Pancreas (tissue), 10 donors: ENCODE measurements at places on chromosomes 4 and X.

- DNase-seq, result no peak
Observed at GRCh38 chrX:69919749-69920148, 130.0 kb downstream of the AWAT2 start.

DNA sequence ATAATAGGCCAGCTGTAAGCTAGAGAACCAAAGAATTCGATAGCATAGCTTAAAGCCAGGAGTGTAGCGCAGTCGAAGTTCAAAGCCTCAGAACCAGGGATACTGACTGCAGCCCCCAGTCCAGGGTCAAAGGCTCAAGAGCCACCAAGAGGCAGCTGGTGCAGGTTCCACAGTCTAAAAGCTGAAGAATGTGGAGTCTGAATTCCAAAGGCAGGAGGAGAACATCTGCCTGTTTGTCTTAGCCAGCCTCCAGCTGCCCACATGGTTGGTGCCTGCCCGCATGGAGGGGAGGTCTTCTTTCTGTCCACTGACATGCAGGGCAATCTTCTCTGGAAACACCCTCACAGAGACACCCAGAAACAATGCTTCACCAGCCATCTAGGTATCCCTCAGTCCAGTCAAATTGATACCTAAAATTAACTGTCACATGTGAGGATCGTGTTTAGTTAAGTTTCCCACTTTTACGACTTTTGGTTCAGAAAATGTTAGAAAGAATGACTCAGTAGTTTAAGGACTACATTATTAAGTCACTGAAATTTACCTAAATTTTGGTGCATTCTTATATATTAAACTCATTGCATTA is 52.8 kb upstream of the RHOH start:
- no peak for DNase-seq

DNA sequence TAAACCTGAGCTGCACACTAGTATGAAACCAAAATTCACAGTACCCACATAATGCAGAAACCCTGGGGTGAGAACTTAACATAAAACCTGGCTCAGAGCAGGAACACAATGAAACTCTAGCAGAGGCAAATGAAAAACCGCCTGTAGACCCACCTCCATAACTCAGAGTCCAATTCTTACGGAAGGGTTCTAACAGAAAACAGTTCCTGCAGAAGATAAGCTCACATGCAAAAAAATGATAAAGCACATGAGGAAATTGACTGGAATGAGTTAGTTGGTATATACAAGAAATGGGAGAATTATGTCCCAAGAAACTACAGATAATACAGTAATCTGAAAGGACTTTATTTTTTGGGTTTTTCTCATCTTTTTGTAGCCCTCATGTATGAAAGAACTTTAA is 14.7 kb downstream of the RTL9 start:
- no peak for DNase-seq

- DNase-seq, result no peak
Observed at GRCh38 chrX:129723511-129723910, 15.3 kb upstream of the XPNPEP2 start.

DNA sequence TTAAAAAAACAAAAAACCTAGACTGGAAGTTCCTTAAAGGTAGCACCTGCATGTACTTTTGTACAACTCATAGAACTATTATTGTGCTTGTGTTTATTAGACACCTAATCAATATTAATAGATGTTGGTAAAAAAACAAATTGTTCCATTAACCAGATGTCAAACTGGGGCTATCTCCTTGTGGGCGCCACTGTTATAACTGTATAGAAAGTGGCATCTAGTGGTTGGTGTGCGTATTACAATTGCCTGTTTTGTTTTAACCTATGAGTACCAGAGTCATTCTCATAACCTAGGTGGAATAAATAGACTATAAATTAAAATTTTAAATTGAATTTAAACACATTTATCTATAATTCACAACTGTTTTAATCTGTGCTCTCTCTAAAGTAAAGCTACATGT is 97.4 kb downstream of the COL4A5 start:
- DNase-seq, result no peak

DNA sequence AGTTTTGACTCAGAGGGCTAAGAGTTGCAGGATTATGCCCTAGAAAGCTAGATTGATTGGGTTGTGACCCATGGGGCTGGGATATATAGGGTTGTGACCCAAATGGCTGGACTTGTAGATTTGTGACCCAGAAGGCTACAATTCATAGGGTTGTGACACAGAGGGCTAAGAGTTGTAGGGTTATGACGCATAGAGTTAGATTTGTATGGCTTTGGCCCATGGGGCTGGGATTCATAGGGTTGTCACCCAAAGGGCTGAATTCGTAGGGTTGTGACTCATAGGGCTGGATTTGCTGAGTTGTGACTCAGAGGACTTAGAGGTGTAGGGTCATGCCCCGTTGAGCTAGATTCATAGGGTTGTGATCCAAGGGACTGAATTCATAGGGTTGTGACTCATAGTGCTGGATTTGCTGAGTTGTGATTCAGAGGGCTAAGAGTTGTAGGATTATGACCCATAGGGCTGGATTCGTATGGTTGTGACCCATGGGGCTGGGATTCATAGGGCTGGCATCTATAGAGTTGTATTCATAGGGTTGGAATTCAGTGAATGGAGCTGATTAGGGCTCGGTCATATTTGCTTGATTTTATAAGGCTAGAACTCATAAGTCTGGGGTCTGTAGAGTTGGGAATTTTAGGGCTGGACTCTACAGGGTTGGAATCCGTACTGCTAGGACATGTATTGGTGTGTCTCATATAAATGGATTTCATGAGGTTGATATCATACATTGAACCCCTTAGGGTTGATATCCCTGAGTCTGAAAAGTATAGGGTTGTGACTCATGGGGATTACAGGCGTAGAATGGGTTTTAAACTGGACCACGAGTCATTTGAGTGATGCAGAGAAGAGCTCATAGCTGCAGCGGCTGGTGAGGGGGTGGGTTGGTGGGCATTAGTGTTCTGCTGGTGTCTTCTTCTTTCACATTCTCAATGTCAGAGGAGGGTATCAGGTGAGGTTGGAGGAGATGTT is 125.7 kb downstream of the CRLF2 start:
- no peak for DNase-seq

DNA sequence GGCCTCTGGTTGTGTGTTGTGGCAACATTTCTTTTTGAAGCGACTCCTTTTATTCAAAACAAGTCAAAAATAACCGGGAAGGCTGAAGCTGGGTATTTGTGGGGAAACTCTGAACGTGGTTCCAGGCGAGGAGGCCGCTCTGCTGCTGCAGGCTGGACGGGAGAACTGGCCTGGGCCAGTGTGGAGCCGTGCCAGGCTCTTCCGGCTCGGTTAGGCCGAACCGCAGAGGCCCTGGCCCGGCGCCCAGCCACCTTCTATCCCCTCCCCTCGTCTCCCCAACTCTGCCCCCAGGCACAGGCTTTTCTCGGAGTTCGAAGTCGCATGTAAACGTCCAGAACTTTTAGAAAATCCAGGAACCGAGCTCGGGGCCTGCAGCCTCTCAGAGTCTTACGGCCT is 2.4 kb upstream of the BCOR start:
- DNase-seq, result peak; percentile 56

- DNase-seq, result no peak
Observed at GRCh38 chr4:25883565-25883964, 20.8 kb upstream of the SEL1L3 start.

DNA sequence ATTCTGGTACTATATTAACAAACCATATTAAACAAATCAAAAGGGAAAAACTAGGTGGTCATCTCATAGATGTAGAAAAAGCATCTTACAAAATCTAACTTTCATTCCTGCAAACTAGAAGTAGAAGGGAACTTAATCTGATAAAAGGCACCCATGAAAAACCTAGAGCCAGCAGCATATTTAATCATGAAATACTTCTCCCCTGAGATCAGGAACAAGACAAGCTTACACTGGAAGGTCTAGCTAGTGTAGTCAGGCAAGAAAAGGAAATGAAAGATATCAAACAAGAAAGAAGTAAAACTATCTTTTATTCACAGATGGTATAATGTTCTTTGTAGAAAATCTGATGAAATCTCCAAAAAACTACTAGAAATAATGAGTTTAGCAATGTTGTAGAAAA is 41.2 kb downstream of the ATP10D start:
- DNase-seq, result no peak

GRCh38 chrX:95290455-95290854 is 1394.2 kb upstream of the DIAPH2 start:
- no peak for DNase-seq

DNA sequence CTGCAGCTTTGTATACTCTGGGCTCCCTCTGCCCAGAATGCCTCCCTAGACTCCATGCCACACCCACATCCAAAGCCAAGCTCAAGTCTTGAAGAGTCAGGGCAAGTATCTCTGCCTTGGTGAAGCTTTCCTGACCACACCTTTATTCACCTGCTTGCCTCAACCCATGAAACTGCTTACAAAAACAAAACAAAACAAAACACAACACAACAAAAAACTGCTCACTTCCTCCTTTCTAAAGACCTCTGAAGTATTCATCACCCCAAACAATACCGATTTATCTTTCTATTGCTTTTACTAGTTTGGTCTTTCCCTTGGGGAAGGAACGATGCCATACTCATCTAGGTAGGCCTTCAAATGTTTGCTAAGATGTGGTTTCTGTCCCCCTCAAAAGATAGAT is 45.0 kb downstream of the TMEM165 start:
- no peak for DNase-seq

DNA sequence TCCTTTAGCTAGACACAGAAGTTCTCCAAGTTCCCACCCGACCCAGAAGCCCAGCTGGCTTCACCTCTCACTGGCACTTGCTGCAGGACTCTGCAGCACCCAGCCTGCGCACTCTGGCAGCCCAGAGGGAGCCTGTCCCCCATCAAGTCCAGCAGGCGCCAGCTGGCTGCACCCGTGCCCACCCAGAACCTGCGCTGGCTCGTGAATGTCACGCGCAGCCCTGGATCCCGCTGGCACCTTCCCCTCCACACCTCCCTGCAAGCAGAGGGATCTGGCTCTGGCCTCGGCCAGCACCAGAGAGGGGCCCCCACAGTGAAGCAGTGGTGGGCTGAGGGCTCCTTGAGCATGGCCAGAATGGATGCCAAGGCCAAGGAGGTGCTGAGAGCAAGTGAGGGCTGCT is 187.6 kb upstream of the HAND2 start:
- no peak for DNase-seq

- DNase-seq, result no peak
Observed at GRCh38 chr4:113691676-113692075, 69.9 kb downstream of the CAMK2D start.

GRCh38 chrX:40821780-40822179 is 86.4 kb upstream of the MED14 start:
- DNase-seq, result no peak

DNA sequence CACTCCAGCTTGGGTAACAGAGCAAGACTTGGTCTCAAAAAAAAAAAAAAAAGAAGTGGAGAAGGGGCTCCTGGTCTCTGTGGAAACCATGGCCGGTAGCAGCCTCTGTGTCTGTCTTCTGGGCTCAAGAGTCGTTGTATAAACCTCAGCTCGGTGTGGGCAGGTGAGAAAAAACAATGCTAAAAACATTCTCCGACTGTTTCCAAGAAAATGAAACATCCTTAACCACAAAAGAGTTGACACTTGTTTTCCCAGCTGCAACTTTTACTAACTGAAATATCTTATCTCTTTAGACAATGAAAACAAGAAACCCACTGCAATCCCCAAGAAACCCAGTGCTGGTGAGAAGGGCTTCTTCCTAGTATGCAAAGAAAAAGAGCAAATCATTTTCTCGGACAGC is 26.2 kb downstream of the CD99 start:
- no peak for DNase-seq
